ENCODE measurements at places on chromosomes 16 and 17.

- peak; percentile 53 for DNase-seq
These were observed 668 bp downstream of the USP36 start for GRCh38 chr17:78839762-78840529.

DNA sequence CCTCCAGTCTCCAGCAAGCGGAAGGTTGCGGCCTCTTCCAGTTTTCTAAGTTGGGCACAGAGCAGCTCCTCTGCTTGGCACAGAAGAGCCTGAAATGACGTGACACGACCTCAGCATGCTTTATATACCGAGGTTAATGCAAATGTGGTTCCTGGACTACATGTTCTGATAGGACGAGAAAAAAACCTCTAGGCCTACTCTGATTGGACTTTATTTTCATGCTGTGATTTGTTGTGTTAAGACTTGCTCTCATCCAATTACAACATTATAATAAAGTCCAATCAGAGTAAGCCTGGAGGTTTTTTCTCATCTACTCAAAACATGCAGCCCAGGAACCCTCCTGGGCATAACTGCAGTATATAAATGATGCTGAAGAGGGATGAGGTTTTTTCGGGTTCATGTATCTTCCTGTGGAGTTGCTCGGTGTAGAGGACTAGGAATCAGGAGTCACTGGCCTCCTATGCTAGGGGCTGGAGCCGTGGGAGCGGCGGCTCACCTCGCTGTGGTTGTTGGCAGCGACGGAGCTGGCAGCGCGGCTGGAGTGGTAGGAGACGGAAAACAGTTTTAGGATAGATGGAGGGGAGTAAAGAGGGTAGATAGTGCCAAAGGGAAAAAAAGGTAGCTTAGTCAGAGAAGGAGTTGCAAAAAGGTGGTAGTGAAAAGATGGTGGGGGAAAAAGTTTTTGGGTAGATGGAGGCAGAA is 878.0 kb downstream of the KCNJ18 start:
- no peak for DNase-seq

DNA sequence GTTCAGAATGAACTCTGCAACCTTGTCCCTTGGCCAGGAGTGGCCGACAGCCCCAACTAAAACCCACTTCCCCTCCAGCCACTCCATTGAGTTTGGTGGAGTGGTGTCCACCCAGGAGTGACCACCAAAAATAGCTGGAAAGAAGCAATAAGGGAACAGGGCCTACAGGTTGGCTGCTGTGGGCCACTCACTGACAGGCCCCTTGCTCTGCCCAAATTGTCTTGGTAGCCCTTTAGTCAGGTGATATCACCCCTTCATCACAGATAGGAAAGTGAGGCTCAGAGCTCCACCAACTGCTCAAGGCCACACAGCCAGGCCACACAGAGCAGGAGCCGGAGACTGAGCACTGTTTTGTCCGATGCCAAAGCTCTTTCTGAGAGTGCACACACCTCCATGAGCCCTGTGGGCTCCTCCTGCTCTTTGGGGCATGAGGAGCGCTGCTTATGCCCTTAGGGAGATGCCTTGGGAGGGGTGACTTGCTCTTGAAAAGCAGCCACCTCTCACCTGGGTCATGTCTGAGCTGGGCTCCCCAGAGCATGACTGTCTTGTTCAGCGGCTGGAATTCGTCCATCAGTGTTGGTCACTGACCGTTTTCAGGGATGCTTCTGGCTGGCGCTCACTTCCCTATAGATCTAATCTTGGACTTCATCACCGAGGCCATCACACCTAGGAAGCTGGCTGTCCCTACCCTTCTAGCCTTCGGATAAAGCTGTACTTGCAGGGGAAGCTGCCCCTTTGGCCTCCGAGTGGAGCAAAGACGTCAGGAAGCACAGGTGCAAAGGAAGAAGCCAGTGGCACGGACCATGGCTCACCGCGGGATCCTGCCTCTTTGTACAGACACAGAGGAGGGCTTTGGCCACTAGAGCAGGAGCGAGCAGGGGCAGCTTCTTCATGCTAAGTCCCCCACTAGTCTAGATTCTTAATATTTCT is 186.0 kb upstream of the ZNF469 start:
- no peak for DNase-seq

DNA sequence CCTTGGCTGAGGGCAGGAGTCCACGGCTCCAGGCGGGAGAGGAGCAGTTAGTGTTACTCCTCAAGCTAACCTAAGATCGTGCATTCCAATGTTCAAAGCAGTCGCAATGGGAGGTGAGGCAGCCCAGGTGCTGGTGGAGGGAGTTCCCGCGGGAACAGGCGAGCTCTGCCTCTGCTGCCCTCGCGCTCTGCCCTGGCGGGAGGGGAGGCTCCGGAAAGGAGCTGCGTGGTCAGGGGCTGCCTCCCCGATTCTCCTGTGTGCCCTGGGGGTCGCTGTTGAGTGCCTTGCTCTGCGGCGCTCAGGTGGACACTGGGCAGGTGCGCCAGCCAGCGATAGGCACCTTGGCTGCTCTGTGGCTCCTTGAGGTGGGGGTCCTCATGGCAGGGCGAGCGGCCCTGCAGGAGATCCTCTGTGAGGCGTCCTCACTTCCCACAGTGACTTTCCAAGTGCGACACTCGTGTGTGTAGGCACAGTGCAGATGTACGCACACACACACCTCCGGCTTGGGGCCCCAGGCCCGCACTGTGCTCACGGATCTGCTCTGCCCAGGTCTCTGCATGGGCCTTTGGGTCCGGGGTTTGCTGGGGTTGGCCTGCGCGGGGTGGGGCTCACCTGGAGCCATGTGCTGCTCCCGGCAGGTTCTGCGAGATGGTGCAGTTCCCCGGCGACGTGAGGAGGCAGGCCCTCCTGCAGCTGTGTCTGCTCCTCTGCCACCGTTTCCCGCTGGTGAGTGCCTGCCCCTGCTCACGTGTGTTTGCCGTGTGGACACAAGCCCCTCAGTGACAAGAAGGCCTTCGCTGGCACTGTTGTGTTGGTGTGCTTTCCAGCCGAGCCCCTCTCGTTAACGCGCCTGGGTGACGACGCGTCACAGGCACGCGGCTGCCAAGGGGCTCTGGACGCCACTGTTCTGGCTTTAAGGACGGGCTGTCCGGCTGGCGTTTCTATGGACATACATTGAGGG is 97.9 kb upstream of the ZNF750 start:
- no peak for DNase-seq

GRCh38 chr17:81028506-81028858 is 6.5 kb upstream of the BAIAP2 start:
- no peak for DNase-seq

DNA sequence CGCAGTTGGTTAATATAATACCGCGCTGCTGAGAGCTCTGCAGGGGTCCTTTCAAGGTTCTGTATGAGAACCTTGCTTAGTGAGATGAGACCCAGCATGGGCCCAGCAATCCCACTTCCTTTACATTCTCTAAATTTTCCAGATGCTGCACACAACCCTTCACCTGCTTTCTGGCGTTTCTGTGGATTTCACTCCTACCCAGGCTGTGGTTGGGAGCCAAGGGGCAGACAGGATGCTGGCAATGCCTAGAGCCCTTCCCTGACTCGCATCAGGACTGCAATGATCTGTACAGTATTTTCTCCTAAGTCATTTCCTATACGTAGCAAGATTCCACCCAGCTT is 10.1 kb upstream of the PIPOX start:
- DNase-seq: no peak

DNA sequence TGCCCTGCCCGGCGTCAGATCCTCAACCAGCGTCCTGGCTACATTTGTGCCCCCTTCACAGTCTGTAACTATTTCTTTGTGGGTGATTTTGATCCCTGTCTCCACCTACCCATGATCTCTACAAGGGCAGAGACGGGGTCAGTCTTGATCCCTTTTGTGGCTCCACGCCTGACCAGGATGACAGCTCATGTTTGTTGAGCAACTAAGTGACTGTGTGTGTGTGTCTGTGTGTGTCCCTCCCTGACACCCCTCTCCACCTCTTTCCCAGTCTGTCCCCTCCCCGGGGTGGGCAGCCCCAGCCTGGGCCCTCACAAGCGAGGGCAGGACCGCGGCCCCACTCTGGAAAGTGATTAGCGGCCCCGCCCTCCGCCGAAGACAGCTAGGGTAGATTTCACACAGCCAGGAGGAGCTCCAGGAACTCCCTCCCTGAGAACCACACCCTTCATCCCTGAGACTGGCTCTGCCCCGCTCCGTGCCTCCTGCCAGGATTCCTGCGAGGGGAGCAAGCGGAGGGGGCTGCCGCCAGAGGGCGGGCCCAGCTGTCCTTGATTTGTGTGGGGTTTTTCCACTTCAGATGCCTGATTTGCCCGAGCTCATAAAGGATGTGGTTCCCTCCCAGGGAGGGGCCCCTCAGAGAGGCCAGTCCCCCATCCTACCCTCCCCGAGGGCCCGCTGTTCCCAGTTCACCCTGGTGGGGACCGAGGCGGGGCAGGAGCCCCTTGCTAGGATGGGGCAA is 5.3 kb upstream of the HS3ST6 start:
- DNase-seq: no peak

DNA sequence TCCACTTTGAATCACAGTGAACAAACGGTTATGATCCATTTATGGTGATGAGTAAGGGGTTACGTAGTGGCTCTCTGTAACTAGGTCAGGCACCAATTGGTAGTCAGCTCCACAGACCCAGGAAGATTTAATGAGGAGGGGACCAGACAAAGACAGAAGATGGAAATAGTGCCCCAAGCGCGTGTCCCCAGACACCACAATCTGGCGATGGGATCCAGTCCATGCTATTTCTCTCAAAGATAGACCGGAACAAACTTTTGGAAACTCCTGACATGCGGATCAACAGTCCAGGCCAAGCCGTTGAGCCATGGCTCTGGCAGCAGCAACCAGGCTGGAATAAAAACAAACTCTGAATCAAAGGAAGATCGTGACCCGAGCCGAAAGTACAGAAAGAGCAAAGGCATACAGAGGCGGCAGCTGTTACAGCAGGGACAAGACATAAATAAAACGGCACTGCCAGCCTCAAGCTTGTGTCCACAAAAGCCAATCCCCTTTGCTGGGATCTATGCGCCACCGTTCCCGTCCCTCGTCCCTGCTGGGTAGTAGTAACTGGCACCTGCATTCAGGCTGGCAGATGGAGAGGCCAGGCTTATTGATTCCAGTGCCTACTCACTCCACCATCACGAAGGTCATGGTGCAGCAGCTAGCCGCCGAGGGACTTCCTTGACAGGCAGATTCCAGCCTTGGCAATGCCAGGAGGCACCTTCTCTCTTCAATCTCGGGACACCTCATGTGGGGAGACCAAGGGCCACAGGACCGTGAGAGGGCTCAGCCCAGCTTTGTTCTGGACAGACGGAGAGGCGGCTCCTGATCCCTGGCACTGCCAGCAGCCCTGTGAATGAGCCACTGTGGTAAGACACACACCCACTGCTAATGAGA is 50.2 kb downstream of the CDH11 start:
- no peak for DNase-seq

- no peak for DNase-seq
These were observed 119.1 kb downstream of the KCNJ12 start for GRCh38 chr17:21495281-21495680.

DNA sequence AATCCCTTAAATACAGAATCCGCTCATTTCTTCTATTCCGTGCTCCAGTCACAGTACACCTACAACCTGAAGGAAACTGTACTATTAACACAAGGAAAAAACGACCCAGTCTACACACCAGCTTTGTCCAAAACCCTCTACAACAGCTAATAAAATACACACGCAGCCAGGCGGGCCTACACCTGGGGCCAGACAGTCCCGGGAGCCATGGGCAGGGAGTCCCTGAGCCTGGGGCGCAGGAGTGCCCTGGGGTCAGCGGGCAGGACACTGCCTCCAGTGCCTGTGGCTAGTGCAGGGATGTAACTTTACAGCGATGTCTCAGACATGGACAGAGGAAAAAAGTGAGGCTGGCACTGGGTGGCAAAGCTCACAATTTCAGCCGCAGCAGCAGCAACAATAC is 28.5 kb downstream of the GNPTG start:
- no peak for DNase-seq

- no peak for DNase-seq
These were observed 822 bp upstream of the ADAM11 start for GRCh38 chr17:44757918-44758413.

DNA sequence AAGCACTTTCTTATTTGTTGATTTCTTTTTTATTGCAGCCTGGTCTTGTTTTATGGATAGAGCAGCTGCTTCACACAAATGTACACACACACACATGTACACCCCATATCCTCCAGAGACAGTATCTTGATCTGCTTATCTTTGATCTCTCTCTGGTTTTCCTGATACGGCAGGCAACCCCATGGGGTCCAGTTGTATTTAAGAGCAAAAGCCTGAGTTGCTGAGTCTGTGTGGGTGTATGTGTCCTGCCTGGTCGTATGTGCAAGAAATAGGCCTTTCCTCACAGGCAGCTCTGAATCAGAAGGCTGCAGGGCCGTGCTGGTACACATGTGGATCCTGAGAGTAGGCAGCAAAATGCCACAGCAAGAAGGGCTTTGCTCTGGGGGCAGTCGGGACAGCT is 14.6 kb upstream of the LGALS9 start:
- DNase-seq: peak; percentile 13

GRCh38 chr16:66026787-66027330 is 339.6 kb upstream of the CDH5 start:
- no peak for DNase-seq

DNA sequence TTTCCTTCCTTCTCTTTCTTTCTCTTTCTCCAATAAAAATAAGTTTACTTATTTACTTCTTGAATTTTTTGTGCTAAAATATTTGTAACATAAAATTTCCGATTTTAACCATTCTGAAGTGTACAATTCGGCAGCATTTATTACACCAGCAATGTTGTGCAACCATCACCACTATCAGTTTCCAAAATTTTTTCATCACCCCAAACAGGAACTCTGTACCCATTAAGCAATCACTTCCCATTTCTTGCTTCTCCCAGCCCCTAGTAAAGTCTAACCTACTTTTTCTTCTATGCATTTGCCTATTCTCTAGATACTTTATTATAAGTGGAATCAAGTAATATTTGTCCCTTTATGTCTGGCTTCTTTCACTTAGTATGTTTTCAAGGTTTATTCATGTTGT is 2.5 kb upstream of the HP start:
- no peak for DNase-seq

Data from CD4-positive, alpha-beta T cell treated with Interleukin-4 for 1 hour (primary cell).